Activated naive CD8-positive, alpha-beta T cell treated with anti-CD3 and anti-CD28 coated beads, Interleukin-2, amount 50 U/mL, for 24 hours (primary cell): ENCODE measurements at places on chromosomes 16 and 17.

- no peaks in the 10 kb centered on the region for H3K36me3 ChIP-seq
- H3K27ac ChIP-seq = no peak overlapping the region
- H3K4me3 ChIP-seq = no peak overlapping the region
- peaks cover 31% of the 10 kb centered on the region for H3K4me1 ChIP-seq
Measured at GRCh38 chr16:57693550-57693949, 1.1 kb upstream of the DRC7 start.

DNA sequence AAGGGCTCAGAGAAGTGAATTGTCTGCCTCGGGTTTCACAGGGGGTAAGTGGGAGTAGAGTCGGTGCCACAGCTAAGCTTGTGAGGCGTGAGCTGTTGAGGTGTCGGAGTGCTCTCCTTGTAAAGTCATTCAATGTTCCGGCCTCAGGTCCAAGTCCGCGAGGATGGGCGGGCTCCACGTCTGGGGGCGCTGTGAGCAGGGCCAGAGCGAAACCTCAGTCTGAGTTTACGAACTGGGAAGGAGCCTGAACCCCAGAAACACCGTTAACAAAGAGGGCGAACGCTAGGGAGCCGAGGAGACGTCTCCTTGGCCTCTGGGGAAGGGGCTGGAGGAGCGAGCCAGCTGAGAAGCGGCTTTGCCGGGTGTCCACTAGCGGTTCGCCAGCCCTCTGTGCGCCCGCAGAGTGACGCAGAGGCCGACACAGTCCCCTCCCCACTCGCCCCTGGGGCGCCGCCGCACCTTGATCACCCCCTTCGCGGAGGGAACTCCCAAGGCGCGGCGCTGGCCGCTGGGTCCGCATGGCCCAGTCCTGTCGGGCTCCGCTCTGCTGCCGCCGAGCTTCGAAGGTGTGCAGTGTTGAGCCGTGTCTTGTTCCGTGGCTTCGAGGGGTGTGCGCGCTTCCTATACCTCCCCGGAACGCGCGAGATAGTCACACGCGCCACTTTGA lies 4.9 kb downstream of the IRX3 start:
- no peaks in the 10 kb centered on the region for H3K36me3 ChIP-seq
- no peak for DNase-seq
- peaks cover 57% of the 10 kb centered on the region for H3K27me3 ChIP-seq
- peaks cover 18% of the 10 kb centered on the region for H3K4me1 ChIP-seq
- H3K27ac ChIP-seq = no peak overlapping the region

DNA sequence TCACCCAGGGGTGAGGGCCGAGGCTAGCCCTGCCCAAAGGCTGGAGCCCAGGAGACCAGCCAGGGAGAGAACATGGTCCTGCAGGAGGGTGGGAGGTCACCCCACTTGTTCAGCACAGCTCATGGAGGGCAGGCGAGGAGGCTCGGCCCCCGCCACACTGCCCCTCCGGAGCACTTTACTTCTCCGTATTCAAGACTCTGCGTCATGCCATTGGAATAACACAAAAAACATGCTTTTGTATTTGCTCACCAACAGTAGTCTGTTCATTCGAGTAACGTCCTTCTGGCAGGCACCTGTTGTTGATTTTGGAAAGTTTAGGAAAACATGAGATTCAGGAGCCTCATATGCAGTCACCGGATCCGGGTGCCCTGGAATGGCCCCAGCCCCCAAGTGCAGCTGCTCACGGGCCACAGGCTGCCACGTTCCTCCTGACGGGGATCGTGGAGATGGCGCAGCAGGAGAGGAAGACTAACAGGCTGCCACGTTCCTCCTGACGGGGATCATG lies 81.1 kb upstream of the DNAH17 start:
- H3K36me3 ChIP-seq = no peaks in the 10 kb centered on the region
- no peak for DNase-seq
- no peaks in the 10 kb centered on the region for H3K27me3 ChIP-seq
- no peak overlapping the region for H3K27ac ChIP-seq
- no peak overlapping the region for H3K4me3 ChIP-seq
- H3K4me1 ChIP-seq = no peaks in the 10 kb centered on the region

DNA sequence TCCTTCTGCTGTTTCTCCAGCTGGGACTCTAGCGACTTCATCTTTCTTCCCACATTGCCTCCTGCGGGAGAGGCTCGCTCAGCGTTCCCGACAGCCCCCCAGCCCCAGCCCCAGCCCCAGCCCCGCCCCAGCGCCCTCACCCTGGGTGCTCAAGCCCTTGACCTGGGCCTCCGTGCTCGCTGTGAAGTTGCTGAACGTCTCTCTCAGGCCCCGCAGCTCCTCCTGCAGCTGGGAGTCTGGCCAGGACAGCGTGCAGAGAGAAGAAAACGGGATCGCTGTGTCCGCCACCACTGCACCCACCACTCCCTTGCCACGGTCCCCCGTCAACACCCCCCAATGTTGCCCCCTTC lies 2.4 kb downstream of the ASGR1 start:
- H3K27me3 ChIP-seq = peaks cover 12% of the 10 kb centered on the region
- H3K4me3 ChIP-seq = no peak overlapping the region
- DNase-seq = no peak
- H3K27ac ChIP-seq = no peak overlapping the region
- H3K4me1 ChIP-seq = peaks cover 11% of the 10 kb centered on the region
- H3K36me3 ChIP-seq = no peaks in the 10 kb centered on the region

DNA sequence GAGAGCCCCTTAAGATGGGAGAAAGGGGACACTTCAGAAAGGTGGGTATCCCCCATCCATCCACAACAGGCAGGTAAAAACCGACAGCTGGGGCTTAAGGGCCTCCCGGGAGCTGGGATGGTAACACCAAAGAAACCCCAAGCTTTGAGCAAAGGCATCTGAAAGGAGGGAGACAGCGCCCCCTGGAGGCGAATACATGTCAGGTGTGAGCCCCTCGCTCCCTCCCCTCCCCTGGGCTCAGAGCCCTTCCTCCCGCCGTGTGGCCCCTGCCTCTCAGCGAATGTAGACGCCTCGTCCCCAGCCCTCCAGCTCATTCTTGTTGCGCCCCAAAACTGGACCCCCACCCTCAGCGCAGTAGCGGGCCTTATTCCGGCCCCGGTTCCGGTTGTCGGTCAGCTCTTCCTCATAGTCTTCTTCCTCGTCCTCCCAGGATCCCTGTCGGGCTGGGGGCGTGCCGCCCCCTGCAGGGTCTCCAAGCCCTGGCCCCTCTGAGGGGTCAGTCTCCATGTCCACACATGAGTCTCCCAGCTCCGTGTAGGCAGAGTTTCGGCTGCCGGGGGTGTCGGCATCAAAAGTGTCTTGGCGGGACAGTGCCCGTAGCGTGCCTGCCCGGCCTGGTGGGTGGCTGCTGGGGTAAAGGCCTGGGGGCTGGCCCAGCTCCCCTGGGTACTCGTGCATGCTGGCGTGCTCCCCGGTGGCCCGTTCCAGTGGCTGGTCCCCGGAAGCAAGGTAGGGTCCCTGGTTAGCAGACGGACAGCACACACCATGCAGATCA lies 9.1 kb upstream of the ARL5C start:
- peaks cover 8% of the 10 kb centered on the region for H3K36me3 ChIP-seq
- DNase-seq = peak; percentile 81
- no peaks in the 10 kb centered on the region for H3K27me3 ChIP-seq
- H3K4me3 ChIP-seq = no peak overlapping the region

- no peaks in the 10 kb centered on the region for H3K27me3 ChIP-seq
- peaks cover 39% of the 10 kb centered on the region for H3K4me1 ChIP-seq
Measured at GRCh38 chr17:51427323-51427811, 167.0 kb downstream of the UTP18 start.

GRCh38 chr16:1706386-1707192 lies 594 bp downstream of the MAPK8IP3 start:
- no peaks in the 10 kb centered on the region for H3K27me3 ChIP-seq
- peak overlapping the region; percentile 85 for H3K27ac ChIP-seq
- H3K4me3 ChIP-seq = peak overlapping the region; percentile 94
- peaks cover 39% of the 10 kb centered on the region for H3K4me1 ChIP-seq
- H3K36me3 ChIP-seq = peaks cover 11% of the 10 kb centered on the region

DNA sequence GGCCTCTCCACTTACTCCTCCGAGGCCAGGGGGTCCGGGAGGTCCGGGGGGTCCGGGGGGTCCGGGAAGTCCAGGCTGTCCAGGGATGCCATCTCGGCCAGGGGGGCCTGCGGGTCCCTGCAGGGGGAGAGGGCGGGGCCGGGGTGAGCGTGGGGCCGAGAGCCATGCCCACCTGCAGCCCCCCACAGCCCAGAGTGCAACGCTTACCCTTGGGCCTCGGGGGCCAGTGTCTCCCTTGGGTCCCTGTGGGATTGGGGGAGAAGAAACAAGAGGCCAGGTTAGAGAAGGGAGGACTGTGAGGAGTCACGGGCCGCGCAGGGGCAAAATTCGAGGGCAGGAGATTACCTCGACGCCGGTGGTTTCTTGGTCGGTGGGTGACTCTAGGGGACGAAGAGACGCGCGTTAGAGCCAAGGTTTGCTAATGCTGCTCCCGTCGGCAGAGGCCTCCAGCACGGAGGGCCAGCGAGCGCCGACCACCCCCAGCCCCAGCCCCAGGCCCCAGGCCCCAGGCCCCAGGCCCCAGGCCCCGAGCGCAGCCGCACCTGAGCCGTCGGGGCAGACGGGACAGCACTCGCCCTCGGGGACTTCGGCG lies 2.1 kb downstream of the COL1A1 start:
- H3K27ac ChIP-seq = no peak overlapping the region
- H3K27me3 ChIP-seq = peaks cover 46% of the 10 kb centered on the region
- H3K4me3 ChIP-seq = peak overlapping the region; percentile 68
- no peaks in the 10 kb centered on the region for H3K36me3 ChIP-seq

- peaks cover 7% of the 10 kb centered on the region for H3K4me1 ChIP-seq
- DNase-seq = no peak
- no peaks in the 10 kb centered on the region for H3K27me3 ChIP-seq
Measured at GRCh38 chr17:60769327-60769726, 91.7 kb downstream of the BCAS3 start.

GRCh38 chr16:68660359-68660795 lies 15.3 kb downstream of the CDH3 start:
- no peak for DNase-seq
- no peak overlapping the region for H3K4me3 ChIP-seq
- peaks cover 26% of the 10 kb centered on the region for H3K27me3 ChIP-seq
- peaks cover 2% of the 10 kb centered on the region for H3K4me1 ChIP-seq
- H3K27ac ChIP-seq = no peak overlapping the region

DNA sequence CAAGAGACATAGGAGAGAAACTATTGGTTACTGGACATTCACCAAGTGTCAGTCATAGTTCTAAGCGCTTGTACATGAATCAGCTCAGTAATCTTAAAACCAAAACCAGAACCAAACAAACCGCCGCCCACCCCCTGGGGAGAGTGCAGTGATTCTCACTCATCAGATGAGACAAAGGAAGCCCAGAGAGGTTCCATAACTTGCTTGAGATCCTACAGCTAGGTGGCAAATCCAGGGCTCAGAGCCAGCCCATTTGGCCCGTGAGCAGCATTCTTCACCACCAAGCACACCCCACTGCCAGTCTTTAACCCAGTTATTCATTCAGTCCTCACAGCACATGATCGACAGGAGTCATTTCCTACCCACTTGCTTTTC lies 37.2 kb upstream of the RGS9 start:
- peak overlapping the region; percentile 80 for H3K4me3 ChIP-seq
- peaks cover 3% of the 10 kb centered on the region for H3K27me3 ChIP-seq
- H3K4me1 ChIP-seq = peaks cover 28% of the 10 kb centered on the region

DNA sequence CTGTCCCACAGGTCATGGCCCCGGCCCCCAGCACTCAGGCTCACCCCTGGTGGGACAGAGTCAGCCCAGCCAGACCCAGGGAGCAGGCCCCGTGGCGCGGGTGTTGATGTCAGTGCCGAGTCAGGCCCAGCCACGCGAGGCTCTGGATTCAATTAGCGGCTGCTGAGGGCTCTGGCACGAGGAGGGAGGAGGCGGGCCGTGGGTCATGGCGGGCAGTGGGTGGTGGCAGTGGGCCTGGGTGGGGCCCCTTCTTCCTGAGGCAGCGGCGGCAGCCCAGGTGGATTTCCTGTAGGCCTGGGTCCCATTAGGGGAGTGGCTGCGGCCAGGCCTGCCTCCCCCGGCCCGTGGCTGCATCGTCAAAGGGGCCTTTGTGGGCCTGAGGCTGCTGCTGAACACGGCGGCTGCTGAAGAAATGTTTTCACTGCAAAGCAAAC lies 12.9 kb downstream of the VASN start:
- H3K27me3 ChIP-seq = no peaks in the 10 kb centered on the region
- H3K4me3 ChIP-seq = no peak overlapping the region
- H3K4me1 ChIP-seq = peaks cover 2% of the 10 kb centered on the region
- no peaks in the 10 kb centered on the region for H3K36me3 ChIP-seq
- no peak overlapping the region for H3K27ac ChIP-seq

DNA sequence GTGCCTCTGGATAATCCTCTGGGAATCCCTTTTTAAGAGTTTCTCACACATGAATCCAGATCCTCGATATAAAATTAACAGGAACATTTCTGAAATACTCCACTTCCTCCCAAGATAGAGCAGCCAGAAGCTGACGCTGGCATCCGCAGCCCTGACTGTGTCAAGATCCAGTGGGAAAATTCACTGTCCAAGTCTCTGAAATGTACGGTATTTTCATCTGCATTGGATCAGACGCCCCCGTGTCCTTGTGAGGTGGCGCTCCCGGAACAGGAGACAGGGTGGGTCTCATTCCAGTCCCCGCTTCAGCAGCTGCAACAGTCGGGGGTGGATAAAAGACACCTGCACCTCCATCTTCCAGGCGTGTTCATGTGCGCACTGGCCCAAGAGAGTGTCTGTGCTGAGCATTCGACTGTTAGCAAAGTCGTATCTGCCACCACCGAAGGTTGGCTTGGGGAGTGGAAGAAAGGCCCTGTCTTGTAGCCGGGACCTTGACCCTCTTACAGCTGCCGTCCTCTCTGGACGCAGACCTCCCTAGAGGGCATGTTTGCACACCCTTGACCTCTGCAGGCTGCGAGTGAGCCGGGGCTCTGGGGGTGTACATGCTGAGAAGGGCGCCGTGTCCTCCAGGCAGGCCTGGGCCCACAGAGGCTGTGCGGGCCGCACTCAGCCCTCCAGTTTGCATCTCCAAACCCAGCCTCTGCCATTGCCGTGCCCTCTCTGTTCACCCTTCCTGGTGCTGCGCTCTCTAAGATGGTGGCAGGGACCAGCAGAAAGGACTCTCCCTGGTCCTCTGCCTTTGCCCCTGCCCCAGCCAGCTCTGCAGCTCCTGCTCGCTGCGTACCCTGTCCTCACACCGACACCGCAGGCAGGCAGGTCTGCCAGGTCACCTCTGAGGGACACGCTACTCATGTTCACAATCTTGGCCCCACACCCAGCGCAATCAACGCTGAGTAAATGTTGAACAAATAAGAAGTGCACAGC lies 72.0 kb upstream of the CHMP6 start:
- H3K27ac ChIP-seq = no peak overlapping the region
- no peak for DNase-seq
- H3K36me3 ChIP-seq = peaks cover 7% of the 10 kb centered on the region
- H3K4me1 ChIP-seq = no peaks in the 10 kb centered on the region
